ENCODE measurements at places on chromosomes 5 and 9.

DNA sequence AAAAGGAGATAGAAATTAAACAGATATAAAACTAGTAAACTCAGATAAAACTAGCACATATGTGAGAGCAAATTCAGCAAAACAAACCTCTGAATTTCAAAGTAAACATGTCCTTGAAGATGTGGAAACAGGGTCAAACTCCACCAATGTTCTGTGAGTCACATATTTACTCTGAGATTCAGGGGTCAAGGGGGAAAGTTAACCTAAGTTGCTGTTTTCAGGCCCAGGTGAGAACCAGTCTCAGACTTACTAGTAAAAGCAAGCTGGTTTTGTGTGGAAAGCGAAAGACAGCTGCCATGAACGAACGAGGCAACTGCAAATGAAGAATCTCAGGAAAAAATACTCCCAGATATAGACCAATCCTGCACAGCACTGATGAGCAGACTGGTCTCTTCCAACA is 29.0 kb downstream of the PSMB7 start:
- no peak for DNase-seq

DNA sequence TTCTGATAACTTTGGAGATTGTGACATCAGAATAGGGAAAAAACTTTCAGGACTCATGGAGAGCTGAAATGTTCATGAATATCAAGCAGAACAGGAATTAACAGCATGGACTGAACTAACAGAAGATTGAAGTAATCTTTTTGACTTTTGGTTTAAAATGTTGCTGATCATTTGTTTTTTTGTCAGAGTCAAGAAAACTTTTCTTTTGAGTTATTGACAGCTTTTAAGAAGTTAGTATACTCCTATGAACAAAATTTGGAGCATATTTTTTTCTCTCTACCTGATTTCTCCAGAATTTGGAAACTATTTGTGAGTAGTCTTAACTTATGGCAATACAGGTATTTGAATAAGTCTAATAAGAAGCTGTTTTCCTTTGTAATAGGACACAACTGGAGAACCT is 244.3 kb upstream of the KLF9 start:
- DNase-seq = no peak

DNA sequence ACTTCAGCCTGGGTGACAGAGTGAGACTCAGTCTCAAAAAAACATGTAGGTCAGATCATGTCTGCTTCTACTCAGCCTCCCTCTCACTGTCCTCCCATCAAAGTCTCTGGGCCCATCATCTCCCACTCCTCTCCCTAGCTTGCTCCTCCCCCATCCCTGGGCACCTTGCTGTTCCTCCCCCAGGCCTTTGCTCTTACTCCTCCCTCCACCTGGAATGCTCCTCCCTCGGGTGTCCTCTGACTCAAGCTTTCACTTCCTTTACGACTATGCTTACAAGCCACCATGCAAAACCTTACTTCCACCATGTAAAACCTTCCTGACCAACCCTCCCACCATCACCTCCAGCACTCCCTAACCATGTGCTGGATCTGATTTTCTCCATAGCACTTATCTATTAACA is 51.5 kb downstream of the MTMR12 start:
- no peak for DNase-seq

DNA sequence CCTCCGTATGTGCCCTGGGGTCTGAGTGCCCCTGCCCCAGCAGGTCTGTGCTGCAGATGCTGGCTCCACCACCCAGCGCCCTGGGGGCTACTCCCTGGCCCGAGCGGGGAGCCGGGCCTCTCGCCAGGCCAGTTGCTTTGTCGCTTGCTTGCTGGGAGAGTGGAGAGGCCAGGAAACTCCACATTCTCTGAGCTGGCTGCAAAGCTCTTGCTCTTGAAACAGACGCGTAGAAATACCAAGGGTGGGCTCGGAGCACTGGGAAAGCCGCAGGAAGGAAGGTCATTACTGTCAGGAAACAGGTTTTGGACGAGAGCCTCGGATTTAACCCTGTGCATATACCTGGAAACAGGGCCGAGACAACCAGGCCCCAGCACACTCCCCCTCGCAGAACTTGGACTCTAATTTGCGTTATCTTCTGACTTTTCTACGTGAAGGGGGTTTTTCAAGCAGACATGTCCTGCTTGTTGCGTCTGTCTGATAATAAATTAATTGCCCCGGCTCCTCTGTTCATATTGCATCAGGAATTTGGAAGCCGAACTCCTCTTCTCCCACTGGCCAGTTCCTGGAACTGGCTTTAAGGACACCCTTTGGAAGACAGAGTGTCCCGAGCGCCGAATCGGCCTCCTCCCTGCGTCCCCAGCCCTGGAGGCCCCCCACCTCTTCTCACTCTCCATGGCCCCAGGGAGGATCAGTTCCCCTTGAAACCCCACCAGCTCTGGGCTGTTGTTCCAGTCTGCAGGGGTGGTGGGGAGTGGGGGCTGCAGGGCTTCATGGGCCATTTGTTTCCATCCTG is 11.2 kb downstream of the ADAMTSL2 start:
- no peak for DNase-seq

- no peak for DNase-seq
Observed at GRCh38 chr5:180235846-180236245, 26.8 kb upstream of the RASGEF1C start.

DNA sequence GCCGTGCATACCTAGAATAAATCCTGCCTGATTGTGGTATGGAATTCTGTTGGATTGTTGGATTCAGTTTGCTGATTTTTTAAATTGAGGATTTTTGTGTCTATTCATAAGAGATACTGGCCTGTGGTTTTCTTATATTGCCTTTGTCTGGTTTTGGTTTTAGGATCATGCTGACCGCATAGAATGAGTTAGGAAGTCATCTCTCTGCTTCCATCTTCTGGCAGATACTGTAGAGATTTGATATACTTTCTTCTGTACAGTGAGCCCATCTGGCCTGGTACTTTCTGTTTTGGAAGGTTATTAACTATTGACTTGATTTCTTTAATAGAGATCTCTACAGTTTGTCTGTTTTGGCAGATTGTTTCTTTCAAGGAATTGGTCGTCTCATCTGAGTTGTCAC is 14.7 kb downstream of the CEP72 start:
- no peak for DNase-seq

- no peak for DNase-seq
Observed at GRCh38 chr5:173180331-173180730, 36.0 kb downstream of the BNIP1 start.

DNA sequence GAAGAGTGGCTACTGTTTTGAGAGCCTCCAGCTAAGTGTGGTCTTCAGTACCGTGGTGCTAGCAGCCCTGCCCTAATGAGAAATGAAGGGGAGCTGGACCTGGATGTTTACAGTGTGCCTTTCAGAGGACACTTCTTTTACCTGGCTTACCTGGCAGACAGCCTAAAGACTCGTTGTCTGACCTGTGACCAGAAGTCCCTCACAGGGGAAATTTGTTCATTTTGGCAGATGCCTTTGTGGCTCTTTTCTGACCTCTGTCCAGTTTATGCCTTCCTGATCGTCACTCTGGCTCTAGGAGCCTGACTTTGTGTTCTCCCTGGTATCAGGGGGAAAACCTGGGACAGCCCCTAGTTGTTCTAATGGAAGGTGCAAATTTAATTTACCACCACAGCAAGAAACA is 475.1 kb downstream of the DMRTA1 start:
- no peak for DNase-seq

GRCh38 chr5:39224196-39224761 is 4.9 kb upstream of the FYB1 start:
- peak; percentile 32 for DNase-seq

DNA sequence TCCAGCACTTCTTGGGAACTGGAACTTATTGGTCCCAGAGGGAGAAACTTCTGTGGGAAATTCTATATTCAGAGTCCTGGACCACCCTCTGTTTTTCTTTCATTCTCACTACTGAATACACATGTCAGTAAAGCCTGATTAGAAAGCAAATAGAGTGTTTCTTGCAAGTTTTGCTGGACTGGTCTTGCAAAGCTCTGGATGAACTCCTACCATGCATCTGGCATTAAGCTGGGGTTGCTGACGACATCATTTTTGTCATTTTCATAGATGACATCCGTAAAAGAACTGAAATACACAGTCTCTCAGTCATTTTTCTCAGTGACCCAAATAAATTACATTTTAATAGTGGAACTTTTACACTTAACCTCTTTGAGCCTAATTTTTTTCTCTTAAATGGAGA is 283.2 kb downstream of the DMAC1 start:
- DNase-seq = no peak

DNA sequence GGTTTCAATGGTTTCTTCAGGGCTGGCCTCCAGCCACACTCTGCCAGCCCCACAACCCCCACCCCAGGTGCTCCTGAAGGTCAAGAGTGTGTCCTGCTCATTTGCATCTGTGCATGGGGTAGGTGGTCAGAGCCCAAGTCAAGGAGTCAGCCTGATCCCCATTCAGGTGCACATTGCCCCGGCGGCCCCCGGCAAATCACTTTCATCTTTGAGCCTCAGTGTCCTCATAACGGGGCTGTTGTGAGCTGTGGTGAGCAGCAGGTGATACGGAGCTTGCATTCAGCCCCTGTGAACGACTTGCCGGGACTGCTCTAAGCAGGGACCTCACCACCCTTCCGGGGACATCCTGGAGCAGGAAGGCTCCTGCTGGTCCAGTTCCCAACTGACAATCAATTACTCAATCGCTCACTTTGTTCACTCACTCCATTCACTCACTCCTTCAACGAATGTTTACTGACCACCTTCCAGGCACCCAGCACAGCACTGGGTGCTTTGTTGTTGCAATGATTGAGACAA is 93.2 kb upstream of the CPEB4 start:
- no peak for DNase-seq

GRCh38 chr5:10655972-10656830 is 92.3 kb downstream of the ANKRD33B start:
- DNase-seq = no peak
